ENCODE measurements at places on chromosomes 12 and 14. TPM values are rescaled to one million over a fixed set of nuclear protein-coding genes. Genes with fewer than 3 reads are reported as not detected.

Gene RPGRIP1
- total RNA-seq: 0.11 TPM

Gene LYZ
- not detected for total RNA-seq

Gene EIF2S3B
- 13.3 TPM for total RNA-seq

Gene SELPLG
- total RNA-seq: 0.10 TPM

Gene ORAI1
- total RNA-seq: 24.7 TPM

Gene RAPGEF3
- 11.8 TPM for total RNA-seq

Data from H7 (cell line).